ENCODE measurements at places on chromosomes 4 and X. TPM values are rescaled to one million over a fixed set of nuclear protein-coding genes. Genes with fewer than 3 reads are reported as not detected.

GRCh38 chr4:186078981-186079638, 10.2 kb downstream of the TLR3 start:
- no peaks in the 10 kb centered on the region for H3K4me1 ChIP-seq
- H3K27ac ChIP-seq: no peak overlapping the region
- H3K4me3 ChIP-seq: no peak overlapping the region
- H3K36me3 ChIP-seq: peaks cover 14% of the 10 kb centered on the region
- no peak for DNase-seq

- no peak overlapping the region for H3K27ac ChIP-seq
- H3K4me1 ChIP-seq: no peaks in the 10 kb centered on the region
- peak; percentile 9 for DNase-seq
- H3K4me3 ChIP-seq: no peak overlapping the region
- H3K36me3 ChIP-seq: no peaks in the 10 kb centered on the region
Observed at GRCh38 chr4:139773560-139774318, 108.1 kb downstream of the MGST2 start.

- H3K27me3 ChIP-seq: no peaks in the 10 kb centered on the region
- no peaks in the 10 kb centered on the region for H3K4me1 ChIP-seq
- no peak overlapping the region for H3K27ac ChIP-seq
- no peaks in the 10 kb centered on the region for H3K36me3 ChIP-seq
- no peak overlapping the region for H3K4me3 ChIP-seq
- no peak for DNase-seq
Observed at GRCh38 chr4:173041482-173041881, 127.1 kb upstream of the GALNT7 start.

Gene AREG
- 1,402 TPM for total RNA-seq

DNA sequence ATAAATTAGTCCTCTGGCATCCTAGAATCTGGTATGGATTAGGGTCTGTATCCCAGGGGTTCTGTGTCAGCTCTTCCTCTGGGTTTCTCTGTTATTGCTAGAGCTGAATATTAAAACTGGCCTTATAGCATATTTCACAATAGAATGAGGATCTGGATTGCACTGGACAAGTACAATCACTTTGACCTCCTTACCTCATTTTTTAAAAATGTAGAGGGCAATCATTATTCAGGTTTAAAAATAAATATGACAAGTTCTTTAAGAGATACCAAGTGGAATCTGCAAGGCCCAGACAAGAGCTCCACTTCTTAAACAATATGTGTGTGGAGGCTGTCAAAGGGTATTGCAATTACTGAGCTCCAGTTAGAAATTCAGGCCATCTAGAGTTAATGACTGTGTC, 1.4 kb downstream of the PALLD start:
- no peaks in the 10 kb centered on the region for H3K4me1 ChIP-seq
- no peak for DNase-seq
- H3K27ac ChIP-seq: no peak overlapping the region
- H3K4me3 ChIP-seq: no peak overlapping the region

Gene GPC3
- total RNA-seq: 0.37 TPM

GRCh38 chrX:124001581-124001980, 40.1 kb downstream of the STAG2 start:
- H3K27me3 ChIP-seq: no peaks in the 10 kb centered on the region
- no peaks in the 10 kb centered on the region for H3K4me1 ChIP-seq
- H3K36me3 ChIP-seq: peaks cover 4% of the 10 kb centered on the region
- H3K4me3 ChIP-seq: no peak overlapping the region
- no peak overlapping the region for H3K27ac ChIP-seq
- no peak for DNase-seq

Gene PDZD4
- 0.29 TPM for total RNA-seq

DNA sequence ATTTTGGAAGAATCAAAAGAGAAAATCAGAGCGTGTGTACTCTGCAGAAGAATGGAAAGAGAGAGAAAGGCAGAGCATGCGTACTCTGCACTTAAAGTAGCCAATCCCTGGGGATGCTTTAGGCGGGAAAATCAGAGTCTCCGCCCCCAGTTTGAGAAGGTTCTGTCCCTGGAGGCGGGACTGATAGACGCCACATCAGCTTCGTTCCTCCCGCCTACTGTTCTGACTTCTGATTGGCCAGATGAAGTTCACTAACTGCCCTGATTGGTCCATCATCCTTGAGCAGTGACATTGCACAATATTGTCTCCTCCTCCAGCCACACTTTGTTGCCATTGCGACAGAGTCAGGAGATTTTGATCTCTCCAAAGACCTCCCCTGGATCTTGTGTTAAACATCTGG, 23.8 kb downstream of the SSX1 start:
- no peaks in the 10 kb centered on the region for H3K4me1 ChIP-seq
- peak; percentile 11 for DNase-seq
- no peaks in the 10 kb centered on the region for H3K36me3 ChIP-seq
- no peak overlapping the region for H3K27ac ChIP-seq

Gene SYP
- total RNA-seq: 0.75 TPM

- no peaks in the 10 kb centered on the region for H3K4me1 ChIP-seq
- no peak overlapping the region for H3K4me3 ChIP-seq
- DNase-seq: peak; percentile 58
- peaks cover 43% of the 10 kb centered on the region for H3K27me3 ChIP-seq
- H3K27ac ChIP-seq: no peak overlapping the region
Observed at GRCh38 chr4:16790508-16790907, 107.9 kb downstream of the LDB2 start.

Gene GRK4
- total RNA-seq: 5.9 TPM

Gene FRG2
- total RNA-seq: not detected

Gene AMTN
- total RNA-seq: not detected

DNA sequence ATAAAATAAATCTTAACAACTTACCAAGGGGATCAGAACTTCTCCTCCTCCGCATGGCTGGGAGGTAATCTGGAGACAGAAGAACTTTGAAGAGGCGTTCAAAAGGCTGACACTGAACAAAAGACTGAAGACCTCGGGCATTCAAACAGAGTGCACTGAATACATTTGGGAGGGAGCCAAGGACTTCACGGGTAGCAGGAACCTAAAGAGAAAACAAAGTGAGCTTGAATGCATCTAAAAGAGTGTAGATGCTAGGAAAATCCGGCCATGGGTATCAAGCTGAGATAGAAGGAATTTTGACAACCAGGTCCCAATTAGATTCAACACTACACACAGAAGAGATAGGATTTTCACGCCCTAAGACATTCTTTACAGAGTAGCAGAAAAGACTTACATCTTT, 69.6 kb downstream of the HUWE1 start:
- H3K27me3 ChIP-seq: peaks cover 72% of the 10 kb centered on the region
- no peaks in the 10 kb centered on the region for H3K4me1 ChIP-seq
- DNase-seq: no peak
- H3K4me3 ChIP-seq: no peak overlapping the region
- H3K36me3 ChIP-seq: peaks cover 79% of the 10 kb centered on the region

Gene KLHL13
- total RNA-seq: 1.6 TPM

- DNase-seq: peak; percentile 13
- no peak overlapping the region for H3K4me3 ChIP-seq
- no peaks in the 10 kb centered on the region for H3K27me3 ChIP-seq
Observed at GRCh38 chr4:153346563-153346962, 2.1 kb downstream of the MND1 start.

DNA sequence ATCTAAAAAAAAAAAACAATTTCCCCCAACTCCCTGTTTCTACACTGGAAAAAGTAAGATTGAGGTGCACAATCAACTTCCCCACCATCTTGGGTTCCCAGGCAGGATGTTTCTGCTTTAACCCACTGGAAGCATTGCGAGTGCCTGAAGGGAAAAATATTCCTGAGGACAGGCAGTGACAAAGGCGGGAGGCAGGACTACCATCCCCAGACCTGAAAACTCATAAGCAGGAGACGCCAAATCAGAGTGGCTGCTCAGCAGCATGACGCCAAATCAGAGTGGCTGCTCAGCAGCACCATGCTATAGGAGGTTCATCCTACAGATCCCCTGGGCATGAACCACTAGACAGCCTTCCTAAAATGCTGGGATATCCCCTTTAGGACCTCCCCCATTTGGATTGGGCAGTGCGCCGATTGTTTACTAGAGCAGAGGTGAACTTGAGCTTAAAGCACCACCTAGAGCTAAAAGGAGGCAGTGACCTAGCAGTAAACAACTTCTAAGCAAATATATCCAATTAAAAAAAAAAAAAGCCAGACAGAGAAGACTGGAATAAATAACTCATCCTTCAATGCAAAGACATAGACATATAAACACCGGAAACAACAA, 35.0 kb upstream of the GK start:
- H3K27me3 ChIP-seq: no peaks in the 10 kb centered on the region
- no peak for DNase-seq
- no peak overlapping the region for H3K4me3 ChIP-seq

- no peak overlapping the region for H3K4me3 ChIP-seq
- H3K27ac ChIP-seq: no peak overlapping the region
- no peaks in the 10 kb centered on the region for H3K36me3 ChIP-seq
- peaks cover 33% of the 10 kb centered on the region for H3K27me3 ChIP-seq
- DNase-seq: peak; percentile 70
- H3K4me1 ChIP-seq: peaks cover 5% of the 10 kb centered on the region
Observed at GRCh38 chr4:52376132-52376704, 282.9 kb downstream of the USP46 start.

DNA sequence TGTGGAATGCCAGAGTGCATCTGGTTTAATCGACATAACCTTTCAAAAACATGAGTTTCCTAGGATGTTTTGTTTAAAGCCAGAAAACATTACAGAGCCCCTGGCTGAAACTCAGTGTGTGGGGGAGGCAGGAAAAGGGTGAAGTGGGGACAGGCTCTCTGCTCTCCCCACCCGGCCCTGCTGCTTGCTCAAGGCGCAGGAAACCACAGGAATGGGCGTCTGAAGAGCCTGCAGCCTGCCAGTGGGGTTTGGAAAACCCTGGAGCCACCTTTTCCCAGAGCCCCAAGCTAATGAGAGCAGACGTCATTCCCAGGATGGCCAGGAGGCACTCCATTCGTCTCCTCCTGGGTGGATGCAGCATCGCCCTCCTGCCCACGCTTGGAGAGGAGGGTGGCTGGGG, 240.6 kb downstream of the AFAP1 start:
- no peak overlapping the region for H3K27ac ChIP-seq
- peaks cover 40% of the 10 kb centered on the region for H3K27me3 ChIP-seq
- peaks cover 16% of the 10 kb centered on the region for H3K4me1 ChIP-seq
- H3K36me3 ChIP-seq: no peaks in the 10 kb centered on the region

Gene DMP1
- total RNA-seq: not detected

Gene MAGEA2B
- total RNA-seq: not detected

Gene DUX4
- not detected for total RNA-seq

DNA sequence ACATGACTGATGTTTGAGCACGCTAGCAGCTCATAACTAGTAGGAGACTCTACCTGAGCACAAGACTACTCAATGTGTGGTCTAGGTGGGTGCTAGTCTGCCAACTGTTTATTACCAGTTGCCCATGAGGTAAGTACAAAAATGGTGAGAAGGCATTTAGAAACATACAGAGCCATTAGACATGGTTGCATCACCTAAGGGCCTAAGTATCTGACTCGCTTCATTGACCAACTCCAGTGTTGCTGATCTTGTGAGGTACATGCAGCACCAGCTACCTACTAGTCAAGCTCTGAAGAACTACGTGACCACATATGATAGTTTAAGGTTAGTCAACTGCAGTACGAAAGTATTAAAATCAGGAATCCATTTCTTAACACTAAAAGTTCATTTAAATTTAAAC, 39.9 kb downstream of the APBB2 start:
- H3K36me3 ChIP-seq: peaks cover 36% of the 10 kb centered on the region
- peaks cover 55% of the 10 kb centered on the region for H3K4me1 ChIP-seq
- peak; percentile 60 for DNase-seq
- H3K27ac ChIP-seq: no peak overlapping the region
- no peak overlapping the region for H3K4me3 ChIP-seq
- H3K27me3 ChIP-seq: no peaks in the 10 kb centered on the region

Gene RTL5
- not detected for total RNA-seq

Gene ZFP42
- not detected for total RNA-seq

DNA sequence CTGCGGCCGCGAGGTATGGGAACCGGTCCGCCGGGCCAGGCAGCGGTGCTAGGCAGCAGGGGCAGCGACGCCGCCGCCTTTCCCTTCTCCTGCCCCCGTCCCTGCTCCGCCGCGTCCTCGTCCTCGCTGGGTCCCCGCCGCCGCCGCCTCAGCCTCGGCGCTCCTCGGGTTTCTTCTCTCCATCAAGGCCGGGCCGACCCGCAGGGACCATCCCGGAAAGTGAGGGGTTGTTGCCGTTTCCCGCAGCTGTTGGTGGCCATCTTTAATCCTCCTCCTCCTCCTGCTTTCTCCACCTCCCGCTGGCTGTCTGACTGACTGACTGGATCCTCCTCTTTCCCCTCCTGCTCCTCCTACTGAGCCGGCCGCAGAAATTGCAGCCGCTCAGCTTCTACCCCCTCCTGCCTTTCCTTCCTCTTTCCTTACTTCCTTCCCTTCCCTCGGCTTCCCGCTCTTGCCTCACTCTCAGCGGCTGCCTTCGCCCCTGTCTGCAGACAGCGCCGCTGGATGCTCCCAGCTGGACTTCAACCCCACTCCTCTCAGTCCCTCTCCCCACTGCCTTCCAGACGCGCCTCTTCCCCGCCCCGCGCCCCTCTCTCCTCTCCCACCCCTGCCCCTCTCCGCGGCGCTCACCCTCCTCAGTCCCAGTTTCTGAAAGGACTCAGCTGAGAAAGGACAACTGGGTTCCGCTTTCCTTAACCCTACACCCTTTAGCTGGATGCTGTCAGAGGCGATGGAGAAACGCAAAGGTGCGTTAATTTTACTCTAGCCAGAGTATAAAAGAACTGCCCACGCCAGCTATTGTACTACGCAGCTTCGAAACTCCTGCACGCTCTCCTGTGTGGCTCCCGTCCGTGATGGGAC, at the start of gene WDFY3:
Gene WDFY3 (minus strand): TSS at position 309 of the 861 bp plus-strand sequence. CDS start 106,099 bp downstream, outside the sequence.
- peak within 1 kb of the TSS; percentile 88 for H3K4me3 ChIP-seq
- no peaks in the 10 kb centered on the region for H3K27me3 ChIP-seq
- peaks cover 23% of the 10 kb centered on the region for H3K36me3 ChIP-seq
- DNase-seq: peak; percentile 93

Gene BEND2
- not detected for total RNA-seq

Gene MUC7
- not detected for total RNA-seq

DNA sequence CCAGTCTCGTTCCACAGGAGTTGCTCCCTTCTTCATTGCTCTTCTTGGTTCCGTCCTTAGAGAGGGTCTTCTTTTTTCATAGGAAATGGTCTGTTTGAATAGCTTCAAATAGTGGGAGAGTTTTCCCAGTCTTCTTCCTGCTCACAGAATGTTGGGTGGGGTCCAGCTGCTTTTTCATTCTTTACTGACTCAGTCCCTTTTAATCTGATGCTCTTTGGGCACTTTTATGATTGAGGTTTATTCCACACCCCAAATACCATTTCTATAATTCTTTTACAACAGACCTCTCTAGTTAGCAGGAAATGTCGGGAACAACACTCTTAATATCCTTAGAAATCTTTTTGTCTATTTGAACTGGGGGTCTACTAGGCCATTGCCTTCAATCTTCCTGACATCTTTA, 239.5 kb downstream of the PRDM5 start:
- DNase-seq: no peak
- peak overlapping the region; percentile 4 for H3K27ac ChIP-seq
- H3K4me1 ChIP-seq: no peaks in the 10 kb centered on the region
- H3K27me3 ChIP-seq: no peaks in the 10 kb centered on the region

DNA sequence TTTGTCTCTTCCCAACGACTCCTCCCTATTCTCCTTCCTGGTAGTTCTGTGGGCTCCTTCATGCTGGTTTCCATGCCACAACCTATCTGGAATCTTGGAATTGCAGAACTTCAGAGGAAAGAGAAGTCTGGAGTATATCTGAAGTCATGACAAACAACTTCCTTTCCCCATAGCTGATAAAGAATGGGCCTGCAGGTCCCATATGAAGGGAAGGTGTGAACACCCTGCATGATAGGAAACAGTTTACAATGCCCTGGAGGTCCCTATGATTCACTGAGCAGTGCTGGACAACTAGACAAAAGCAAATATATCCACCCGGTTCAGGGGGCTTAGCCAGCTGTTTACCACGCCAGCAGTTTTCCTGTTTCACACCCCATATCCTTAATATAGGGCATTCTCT, 19.4 kb downstream of the FAM9C start:
- DNase-seq: no peak
- peaks cover 33% of the 10 kb centered on the region for H3K27me3 ChIP-seq
- H3K4me1 ChIP-seq: peaks cover 11% of the 10 kb centered on the region
- H3K27ac ChIP-seq: no peak overlapping the region
- no peak overlapping the region for H3K4me3 ChIP-seq

Gene CCDC120
- total RNA-seq: 14.4 TPM

Gene FGF2
- 134 TPM for total RNA-seq

Measured in MCF 10A (cell line).